Hematopoietic multipotent progenitor cell treated with erythropoietin and hydrocortisone succinate and interleukin-3 and kit ligand, for 4 days (in vitro differentiated cells): ENCODE measurements at places on chromosomes 12 and 14.

GRCh38 chr14:74942181-74942580 lies 13.2 kb downstream of the PGF start:
- DNase-seq: no peak

DNA sequence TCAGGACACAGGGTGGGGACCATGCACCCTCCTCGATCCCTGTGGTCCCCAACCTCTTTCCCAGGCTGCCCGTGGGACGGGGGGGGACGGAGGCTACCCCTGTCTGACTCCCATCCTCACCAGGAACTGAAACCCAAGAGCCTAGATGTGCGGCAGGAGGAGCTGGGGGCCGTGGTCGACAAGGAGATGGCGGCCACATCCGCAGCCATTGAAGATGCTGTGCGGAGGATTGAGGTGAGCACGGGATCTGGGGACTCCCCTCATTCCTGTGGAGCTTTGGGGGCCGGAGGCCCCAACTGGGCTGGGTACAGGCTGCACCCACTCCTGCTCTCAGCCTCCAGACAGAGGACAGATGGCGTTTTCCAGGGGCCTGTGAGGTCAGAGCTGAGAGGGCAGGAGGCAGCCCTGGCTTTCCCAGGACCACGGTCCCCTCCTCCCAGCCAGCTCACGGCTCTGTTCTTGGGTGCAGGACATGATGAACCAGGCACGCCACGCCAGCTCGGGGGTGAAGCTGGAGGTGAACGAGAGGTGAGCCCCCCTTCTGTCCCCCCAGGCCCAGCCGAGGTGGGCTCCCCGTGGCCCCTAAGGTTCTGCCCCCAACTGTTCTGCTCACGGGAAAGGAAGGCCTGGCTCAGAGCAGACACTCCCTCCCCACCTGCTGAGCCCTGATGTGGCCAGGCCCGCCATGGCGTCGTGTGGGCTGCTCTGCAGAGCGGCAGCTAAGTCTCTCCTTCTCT lies 24.2 kb downstream of the HIP1R start:
- no peak for DNase-seq

GRCh38 chr12:67517181-67517887 lies 131.2 kb upstream of the DYRK2 start:
- DNase-seq: peak; percentile 26

DNA sequence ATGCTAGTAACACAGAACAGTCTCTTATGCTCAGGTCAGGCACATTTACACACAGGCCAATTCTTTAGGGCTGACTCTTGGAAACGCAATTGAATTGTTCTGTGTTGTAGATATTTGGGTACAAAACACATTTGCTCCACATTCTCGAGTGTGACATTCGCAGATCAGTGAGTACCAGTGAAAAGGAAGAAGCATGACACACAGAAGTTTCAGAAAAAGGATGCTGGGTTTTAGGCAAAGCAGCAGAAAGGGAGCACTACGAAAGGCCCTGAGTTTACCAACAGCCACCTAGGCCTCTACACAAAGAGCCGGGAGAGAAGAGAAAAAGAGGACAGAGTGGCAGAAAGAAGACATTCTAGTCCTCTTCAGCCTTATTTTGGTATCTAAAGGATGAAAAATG lies 254.4 kb upstream of the BTG1 start:
- DNase-seq: no peak

DNA sequence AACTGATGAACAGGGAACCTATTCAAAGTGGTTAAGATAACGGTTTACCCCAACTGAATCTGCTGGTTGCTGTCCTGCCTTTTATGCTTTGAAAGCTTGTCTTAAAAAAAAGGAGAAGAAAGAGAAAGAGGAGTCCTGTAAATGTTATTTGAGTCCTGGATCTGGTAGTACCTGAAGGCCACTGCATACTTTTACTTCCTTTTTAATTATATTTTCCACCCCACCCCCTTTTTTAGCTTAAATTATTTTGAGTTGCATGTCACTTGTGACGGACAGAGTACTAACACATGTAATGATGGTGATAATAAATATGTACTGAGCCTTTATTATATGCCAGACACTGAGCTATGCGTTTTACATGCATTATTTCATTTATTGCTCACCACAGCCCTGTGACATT lies 2.5 kb upstream of the AMIGO2 start:
- no peak for DNase-seq

DNA sequence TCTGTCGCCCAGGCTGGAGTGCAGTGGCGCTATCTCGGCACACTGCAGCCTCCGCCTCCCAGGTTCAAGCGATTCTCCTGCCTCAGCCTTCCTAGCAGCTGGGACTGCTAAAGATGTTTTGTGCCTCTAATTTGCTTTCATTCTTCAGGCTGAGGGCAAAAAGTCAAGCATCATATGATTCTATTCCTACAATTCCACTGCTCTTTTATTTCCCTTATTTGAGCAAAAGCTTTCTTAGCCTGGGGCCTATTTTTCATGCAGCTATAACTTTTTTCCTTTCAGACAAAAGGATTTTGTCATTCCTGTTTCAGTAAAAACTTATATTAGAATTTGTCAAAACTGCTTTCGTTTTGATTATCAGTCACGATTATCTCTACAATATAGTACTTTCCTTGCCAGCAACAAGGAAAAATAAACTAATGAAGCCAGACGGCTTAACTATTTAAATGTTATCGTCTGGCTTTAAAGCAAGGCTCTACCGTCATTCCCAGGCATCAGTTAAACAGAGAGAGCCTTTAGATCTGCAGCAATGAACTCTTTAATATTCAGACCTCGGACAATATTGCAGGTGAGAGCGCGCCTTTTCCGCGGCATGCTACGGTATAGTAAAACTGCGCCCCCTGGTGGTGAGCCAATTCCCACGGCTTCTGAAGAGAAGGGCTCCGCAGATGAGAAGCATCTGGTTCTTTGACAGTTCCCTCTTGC lies 1.4 kb upstream of the SLC2A13 start:
- peak; percentile 92 for DNase-seq

DNA sequence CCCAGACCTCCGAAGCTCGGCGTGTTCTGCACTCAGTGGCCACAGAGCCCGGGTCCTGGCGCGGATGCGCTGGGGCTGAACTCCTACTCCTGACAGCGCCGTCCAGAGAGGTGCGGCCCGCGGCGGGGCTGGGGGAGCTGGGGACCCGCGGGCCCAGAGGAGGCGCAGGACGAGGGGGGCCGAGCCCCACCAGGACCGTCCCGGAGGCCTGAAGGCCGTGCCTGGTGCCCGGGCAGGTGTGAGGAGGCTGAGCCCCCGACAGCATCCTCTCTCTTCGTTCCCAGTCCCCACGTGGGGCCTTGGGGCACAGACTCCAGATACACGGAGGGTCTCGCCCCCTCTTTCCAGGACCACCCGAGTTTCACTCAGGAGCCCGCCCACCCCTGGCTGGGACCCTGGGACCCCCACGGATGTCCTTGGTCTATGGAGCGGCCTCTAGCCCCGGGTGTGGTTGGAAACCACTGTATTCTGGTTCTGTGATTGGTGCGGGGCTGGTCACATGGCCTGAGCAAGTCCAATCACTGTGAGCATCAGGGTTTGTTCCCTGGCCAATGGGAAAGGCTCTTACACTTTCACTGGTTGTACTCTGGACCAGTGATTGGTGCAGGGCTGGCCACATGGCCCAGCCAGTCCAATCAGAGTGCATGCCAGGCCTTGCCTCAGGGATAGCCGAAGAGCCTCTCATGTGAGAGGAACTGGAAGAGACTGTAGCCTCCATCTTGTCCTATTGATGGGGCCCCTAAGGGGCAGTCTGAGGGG lies 217.6 kb upstream of the SFSWAP start:
- no peak for DNase-seq

DNA sequence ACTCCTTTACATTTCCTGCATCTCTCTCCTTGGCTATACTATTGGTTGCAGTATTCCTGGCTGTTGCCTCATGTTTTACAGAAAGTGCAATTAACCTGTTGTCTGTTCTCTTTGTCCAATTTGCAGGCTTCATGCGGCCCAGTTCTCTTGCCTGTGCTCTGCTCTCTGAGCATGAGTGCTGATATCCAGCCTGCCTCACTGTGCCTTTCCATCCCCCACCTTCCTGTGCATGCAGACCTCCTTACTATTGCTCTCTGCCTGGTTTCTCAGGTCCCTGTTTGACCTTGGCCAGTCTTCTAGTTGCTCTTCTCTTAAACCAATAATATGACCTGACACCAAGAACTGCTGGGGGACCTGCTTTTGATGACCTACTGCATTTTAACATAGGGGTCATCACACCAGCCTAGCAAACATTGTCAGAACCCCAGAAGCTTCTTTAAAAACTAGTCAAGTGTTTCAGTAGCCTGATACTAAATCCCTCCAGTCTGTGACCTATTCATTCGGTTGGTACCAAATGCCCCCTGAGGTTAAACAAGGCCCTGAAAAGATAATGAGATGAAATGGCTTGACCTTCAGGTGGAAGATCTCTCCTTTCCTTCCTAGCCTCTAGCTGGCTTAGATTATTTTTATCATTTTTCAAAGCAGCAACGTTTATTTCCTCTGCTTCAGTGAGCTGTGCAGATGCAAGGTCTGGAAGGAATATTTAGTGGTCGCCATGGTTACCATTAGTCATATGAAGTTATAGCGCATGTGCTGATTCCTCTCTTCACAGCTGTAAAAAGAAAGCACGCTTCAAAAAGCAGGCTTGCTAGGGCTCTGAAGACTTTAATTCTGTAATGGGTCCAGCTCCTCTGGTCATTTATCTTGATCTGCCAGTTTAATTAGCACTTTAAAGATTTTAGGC lies 216.5 kb downstream of the PHLDA1 start:
- DNase-seq: peak; percentile 27

- DNase-seq: no peak
Measured at GRCh38 chr12:131893605-131894312, 663 bp upstream of the ULK1 start.
